Activated CD8-positive, alpha-beta T cell treated with anti-CD3 and anti-CD28 coated beads for 36 hours (primary cell): ENCODE measurements at places on chromosomes 3 and 15. TPM values are rescaled to one million over a fixed set of nuclear protein-coding genes. Genes with fewer than 3 reads are reported as not detected.

GRCh38 chr3:133832802-133833144, 27.2 kb downstream of the SRPRB start:
- no peak for DNase-seq

DNA sequence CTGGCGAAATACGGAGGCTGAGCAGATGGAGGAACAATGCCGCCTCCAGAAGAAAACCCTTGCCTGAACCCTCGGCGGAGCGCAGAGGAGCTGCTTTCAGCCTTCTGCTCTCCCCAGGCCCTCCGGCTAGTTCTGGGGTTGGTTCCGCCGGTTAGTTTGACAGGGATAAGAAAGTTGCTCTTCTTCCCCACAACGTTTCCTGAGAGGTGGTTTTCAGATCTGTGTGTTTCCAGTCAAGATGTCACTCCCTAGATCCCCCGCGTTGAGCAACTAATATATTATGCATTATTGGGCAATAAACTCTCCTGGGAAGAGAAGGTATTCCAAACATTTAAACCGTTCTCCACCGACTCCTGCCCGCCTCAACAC, 551 bp downstream of the NLGN1 start:
- DNase-seq: no peak

DNA sequence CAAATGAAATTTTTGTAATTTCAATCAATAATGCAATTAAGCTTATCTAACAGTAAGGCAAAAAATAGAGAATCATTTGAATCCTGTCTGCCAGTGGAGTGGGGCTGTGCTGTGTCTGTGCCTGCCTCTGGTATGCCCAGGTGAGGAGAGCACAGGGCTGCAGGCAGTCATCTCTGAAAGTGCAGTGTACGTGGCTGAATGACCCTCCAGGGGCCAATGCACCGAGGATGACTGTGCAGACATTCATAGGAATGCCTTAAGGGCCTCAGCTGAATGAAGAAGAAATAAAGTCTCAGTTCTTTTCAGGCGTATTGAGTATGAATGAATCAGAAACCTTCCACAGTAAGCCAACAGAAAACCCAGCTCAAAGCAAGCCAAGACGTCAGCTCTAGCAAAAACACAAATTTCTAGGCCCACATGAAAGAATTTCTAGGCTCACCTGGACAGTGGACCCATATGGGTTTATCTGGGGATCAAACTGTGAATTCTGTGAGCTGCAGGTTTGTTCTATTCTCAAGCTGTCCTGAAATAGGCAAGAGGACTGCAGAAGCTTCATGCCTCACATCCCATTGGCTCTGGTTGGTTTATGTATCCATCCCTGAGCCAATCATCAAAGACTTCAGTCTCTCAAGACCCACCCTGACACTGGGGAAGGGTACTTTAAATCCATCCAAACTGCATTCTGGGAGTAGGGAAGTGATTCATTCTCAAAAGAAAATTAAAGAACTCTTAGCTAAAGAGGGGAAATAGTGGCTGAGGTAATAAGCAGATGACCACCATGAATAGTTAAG, 123.4 kb downstream of the SSR3 start:
- DNase-seq: no peak

DNA sequence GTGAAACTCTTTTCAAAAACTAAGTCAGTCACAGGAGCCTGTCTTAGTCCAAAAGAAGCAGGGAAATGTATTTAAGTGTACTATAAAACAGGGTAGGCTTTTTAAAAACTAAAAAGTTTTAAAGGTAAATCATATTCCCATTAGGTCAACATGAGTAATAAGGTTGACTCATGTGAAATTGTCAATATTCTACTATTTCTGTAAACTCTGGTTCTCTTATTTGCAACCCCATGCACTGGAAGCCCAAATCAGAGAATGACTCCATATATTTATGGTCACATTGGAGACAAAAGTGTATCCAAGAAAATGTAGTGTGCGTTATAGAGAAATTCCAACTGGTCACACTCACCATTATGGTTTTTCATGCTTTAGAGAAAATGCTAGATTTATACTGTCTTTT, 600.3 kb upstream of the TGFBR2 start:
- no peak for DNase-seq

GRCh38 chr15:66707310-66708082, 5.5 kb downstream of the SMAD6 start:
- no peak for DNase-seq

DNA sequence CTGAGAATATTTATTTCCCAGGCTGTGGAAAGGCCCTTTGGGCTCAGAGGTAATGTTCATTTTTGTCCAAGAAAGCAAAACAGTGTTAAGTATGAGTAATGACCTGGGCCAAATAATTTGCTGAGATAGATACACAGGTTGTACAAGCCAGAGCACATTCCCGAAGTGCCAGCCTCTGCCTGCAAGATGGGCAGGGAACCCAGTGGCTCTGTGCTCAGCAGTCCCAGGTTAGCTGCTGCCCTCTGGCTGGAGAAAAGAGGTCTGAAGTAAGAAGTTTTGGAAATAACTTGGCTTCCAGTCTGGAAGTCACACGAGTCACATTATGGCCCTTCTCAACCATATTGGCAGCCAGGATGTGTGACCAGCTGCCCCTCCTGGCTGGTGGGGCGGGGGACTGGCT, 20.2 kb downstream of the MYZAP start:
- DNase-seq: no peak

- DNase-seq: no peak
Measured at GRCh38 chr15:89813381-89814111, 1.1 kb downstream of the ANPEP start.

DNA sequence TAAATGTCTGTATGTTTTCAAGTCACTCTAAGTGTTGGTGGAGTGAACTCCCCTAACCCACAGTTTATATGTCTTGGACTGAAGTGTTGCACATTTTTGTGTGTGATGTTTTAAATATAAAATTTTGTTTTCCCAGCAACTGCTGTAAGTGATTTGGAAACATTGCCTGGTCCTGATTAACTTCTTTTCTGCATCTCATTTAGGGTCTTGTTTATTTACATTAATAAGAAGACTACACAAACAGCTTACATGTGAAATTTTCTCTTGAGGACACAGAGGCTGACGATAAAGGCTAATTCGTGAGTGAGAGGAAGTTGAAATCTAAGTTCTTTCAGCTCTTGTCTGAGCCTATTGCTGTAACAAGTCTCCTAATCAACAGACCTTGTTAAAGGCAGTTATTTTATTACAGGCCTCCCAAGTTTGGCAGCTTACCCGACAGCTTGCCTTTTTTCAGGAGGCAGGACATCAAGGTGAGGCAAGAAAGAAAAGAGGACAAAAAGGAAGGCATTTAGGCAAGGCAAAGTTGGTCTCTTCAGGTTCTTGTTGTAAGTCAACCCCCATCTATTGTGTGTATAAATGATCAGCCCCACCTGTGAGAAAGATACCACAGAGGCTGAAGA, 177.7 kb upstream of the NR2E3 start:
- no peak for DNase-seq

GRCh38 chr3:152100491-152101132, 168.1 kb upstream of the MBNL1 start:
- peak; percentile 26 for DNase-seq

GRCh38 chr3:99659951-99660350, 21.6 kb downstream of the COL8A1 start:
- no peak for DNase-seq

GRCh38 chr3:18124501-18124900, 300.6 kb downstream of the SATB1 start:
- DNase-seq: no peak

DNA sequence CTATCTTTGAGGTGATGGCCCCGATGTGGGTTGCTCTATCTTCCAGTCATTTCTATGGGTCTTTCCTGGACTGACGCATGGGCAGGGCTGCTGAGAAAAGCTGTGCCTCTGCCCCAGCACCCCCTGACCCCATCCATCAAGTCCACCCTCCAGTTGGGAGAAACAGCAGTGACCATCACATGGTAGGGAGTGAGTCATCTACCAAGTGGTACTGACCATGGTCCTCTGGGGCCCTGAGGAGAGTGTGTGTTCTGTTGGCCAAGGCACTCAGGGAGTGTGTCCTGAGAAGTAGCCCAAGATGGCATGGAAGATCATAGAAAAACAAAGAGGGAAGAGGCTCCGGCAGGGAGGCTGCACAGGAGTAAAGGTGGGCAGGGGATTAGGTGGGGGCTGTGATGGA, 1.6 kb upstream of the DNAH1 start:
- no peak for DNase-seq

DNA sequence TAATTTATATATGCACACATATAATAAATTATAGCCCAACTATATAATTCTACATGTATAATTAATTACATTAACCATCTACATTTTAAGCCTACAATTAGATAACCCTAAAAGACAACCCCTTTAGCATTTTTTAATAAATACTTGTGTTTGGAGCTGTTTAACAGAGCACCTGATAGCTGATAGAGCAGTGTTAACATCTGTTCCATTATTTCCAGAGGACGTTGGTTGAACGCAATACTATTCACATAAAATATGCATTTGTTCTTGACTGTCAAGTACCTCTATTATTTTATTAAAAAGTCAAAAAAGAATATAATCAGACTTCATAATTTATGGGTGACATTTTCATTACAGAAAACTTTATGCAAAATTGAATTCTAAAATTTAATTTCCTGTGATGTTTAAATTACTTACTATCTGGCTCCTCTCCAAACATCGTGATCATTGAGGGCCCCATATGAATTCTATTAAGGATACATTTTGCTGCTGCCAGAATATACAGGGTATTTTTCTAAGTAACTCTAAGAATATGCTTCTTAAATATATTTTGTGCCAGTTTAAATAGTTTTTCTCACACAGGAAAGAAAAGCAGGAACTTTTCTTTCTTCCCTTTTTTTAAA, 234.3 kb downstream of the SHOX2 start:
- DNase-seq: no peak

DNA sequence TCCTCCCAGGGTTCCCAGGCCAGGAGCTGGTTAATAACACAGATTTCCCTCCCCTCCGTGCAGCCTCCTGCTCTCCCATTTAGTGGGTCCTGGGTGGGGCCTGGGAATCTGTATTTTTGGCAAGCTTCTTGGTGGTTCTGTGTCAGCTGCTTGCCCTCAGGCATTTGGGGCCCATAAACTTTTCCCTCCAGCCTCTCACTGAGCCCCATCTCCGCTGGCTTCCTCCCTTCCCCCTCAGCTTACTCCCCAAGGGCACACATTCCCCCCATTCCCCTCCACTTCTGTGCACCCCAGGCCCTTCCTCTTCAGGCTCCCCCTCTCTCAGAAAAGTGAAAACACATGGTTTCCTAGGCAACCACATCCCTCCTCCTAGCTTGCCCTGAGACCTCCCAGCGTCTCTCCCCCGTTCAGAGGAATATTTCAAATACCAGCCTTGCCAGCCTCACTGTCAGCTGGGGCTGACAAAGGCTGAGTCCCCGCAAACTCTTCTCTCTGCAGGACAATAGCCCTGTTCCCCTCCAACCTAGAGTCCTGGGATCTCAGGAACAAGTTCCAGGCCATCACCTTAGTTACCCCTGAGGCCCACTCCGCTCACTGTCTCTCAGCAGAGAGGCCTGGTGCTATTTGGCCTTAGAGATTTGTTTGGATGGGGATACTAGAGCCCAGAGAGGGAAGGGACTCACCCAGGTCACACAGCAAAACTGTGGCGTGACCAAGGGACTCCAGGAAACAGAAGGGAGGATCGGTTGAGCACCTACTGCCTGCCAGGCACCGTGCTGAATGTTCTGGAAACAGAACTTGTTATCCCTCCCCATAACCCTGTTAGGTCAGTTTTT, 44.6 kb upstream of the SMAD6 start:
- DNase-seq: no peak

- DNase-seq: no peak
Measured at GRCh38 chr15:93017526-93017925, 71.5 kb downstream of the RGMA start.

DNA sequence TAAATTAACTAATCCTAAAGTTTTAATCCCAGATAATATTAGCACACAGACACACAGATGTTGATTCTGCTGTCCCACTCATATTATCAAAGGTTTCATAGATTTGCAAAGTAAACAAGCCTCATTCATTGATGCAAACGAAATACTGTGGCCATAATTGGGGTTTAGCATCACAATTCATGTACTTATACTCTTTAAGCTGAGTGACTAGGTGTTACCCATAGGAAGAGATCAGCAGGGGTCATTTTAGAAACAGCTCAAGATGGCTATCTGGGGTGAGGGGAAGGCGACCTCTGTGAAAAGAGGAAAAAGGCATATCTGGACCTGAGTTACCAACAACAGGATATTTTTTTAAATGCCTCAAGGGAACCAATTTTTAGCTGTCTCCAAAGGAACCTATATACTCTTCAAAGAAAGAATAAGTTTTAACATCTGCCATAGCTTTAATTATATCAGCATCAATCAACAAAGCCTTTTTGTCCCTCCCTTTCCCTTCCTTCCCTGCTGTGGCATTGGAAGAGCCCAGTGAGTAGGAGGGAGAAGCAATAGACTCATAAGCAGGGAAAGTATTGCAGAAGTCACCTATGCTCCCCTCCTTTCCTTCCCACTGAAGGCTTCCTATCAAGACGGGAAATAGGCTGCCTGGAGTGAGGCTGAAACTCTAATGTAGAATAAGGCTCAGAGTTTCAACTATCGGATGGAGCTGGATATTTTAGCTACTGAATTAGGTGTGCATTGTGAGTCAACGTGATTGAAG, 553.4 kb downstream of the ZIC1 start:
- DNase-seq: no peak

GRCh38 chr15:95439922-95440376, 890.6 kb upstream of the NR2F2 start:
- DNase-seq: no peak

- no peak for DNase-seq
Measured at GRCh38 chr3:133675631-133676335, 14.0 kb upstream of the TOPBP1 start.

GRCh38 chr3:45666757-45667431, 22.3 kb upstream of the SACM1L start:
- no peak for DNase-seq

DNA sequence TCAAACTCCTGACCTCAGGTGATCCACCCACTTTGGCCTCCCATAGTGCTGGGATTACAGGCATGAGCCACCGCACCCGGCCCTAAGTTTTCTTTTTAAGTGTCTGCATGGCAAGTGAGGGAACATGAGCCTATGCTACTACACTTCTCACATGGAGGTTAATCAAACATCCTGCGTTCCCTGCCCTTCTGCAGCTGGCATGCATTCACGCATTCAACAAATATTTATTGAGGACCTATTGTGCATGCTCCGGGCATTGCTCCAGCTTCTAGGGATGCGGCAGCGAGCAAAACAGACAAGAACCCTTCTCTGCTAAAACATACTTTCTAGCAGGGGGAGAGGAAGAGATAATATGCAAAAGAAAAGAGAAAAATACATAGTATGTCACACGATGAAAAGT, 42.6 kb upstream of the ACKR4 start:
- DNase-seq: no peak

RFT1 gene
- total RNA-seq: 42.5 TPM

PSMA4 gene
- total RNA-seq: 256 TPM

SENP8 gene
- 2.8 TPM for total RNA-seq

EFHB gene
- total RNA-seq: 0.69 TPM

THAP10 gene
- total RNA-seq: not detected

MYO5A gene
- 22.6 TPM for total RNA-seq

ATP8B4 gene
- 5.8 TPM for total RNA-seq

GOLGA6D gene
- total RNA-seq: not detected

ZNF80 gene
- total RNA-seq: 1.8 TPM
